Stimulated activated CD8-positive, alpha-beta memory T cell treated with anti-CD3 and anti-CD28 coated beads, Interleukin-4, amount 100 ng/mL, for 1 hour (primary cell): ENCODE measurements at places on chromosomes 1 and 21.

DNA sequence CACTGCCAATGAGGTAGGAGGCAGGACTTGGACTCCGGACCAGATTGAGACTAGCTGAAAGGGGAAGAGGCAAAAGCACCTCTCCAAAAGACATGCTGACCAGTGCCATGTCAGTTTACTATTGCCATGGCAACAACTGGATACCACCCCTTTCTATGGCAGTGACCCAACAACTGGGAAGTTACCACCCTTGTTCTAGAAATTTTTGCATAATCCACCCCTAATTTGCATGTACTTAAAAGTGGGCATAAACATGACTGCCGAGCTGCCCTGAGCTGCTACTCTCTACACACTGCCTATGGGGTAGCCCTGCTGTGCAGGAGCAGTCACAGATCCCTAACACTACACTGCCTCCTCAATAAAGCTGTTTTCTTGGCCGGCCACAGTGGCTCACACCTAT, 19.0 kb upstream of the SLC6A9 start:
- no peak for DNase-seq

DNA sequence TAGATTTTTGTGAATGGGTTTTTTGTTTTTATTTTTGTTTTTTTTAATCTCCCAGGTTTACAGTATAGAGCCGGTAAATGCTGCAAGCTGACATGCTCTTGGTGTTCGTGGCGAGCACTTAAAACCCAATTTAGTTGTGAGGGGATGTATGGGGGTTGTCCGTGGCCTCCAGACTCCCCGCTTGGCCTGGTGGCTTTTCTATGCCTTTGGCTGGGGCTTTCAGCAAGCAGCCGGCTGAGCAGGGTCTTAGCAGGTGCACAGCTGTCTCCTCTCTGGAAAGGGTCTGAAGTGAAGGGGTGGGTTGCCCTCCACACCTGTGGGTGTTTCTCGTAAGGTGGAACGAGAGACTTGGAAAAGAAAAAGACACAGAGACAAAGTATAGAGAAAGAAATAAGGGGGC, 31.0 kb upstream of the EFHD2 start:
- DNase-seq: no peak

DNA sequence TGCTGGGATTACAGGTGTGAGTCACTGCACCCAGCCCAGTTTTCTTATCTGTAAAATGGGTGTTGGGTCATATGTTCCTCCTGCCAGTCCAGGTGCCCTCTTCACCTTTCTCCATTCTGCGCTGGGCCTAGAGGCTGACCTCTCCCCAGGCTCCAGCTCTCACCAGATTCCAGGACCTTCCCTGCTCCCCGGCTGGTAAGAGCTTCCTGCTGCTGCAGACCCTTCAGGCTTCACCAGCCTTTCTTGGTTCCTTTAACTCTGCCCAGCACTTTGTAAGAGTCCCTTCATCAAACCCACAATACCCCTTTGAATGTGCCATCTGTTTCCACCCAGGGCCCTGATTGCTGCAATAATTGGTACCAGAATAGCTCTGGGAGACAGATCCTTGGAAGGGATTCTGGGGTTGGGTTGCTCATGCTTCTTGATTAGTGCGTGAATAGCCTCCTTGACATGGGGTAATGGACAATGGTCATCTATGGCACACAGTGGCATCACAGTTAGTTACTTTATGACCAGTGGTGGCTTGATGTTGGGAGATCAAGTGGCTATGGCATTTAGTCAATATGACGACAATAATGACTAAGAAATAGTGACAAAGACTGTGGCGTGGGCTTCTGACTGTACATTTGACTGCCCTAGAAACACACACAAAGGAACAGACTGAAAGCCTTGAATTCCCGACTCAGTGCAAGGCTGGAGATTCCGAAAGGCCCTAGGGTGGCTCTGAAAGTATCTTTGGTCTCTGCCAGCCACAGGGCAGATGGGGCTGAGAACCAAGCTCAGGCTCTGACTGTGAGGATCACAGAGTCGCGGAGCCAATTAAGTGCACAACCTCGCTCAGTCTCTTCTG, 67.3 kb downstream of the SLC9A1 start:
- DNase-seq: no peak

- no peak for DNase-seq
Measured at GRCh38 chr1:8089535-8090228, 63.6 kb upstream of the ERRFI1 start.

DNA sequence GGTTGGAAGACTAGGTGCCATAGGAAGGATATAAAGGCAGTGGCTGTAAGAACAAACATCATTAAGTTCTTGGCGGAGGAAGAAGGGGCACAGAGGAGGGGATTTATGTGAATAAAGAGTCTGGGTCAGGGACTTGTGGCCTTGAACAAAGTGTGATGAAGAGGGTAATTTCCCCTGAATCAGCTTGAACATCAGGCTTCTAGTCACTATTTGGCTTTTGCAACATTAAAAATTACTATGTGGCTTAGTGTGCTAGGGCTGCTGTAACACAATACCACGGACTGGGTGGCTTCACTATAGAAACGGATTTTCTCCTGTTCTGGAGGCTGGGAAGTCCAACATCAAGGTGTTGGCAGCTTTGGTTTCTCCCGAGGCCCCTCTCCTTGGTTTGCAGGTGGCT, 70.5 kb upstream of the CNIH3 start:
- DNase-seq: no peak

- DNase-seq: no peak
Measured at GRCh38 chr1:219791766-219792165, 136.6 kb downstream of the SLC30A10 start.

GRCh38 chr1:212396638-212397037, 18.0 kb downstream of the PACC1 start:
- no peak for DNase-seq

GRCh38 chr21:15872236-15872635, 142.5 kb downstream of the USP25 start:
- DNase-seq: no peak

- no peak for DNase-seq
Measured at GRCh38 chr1:101312147-101312546, 75.3 kb downstream of the S1PR1 start.

DNA sequence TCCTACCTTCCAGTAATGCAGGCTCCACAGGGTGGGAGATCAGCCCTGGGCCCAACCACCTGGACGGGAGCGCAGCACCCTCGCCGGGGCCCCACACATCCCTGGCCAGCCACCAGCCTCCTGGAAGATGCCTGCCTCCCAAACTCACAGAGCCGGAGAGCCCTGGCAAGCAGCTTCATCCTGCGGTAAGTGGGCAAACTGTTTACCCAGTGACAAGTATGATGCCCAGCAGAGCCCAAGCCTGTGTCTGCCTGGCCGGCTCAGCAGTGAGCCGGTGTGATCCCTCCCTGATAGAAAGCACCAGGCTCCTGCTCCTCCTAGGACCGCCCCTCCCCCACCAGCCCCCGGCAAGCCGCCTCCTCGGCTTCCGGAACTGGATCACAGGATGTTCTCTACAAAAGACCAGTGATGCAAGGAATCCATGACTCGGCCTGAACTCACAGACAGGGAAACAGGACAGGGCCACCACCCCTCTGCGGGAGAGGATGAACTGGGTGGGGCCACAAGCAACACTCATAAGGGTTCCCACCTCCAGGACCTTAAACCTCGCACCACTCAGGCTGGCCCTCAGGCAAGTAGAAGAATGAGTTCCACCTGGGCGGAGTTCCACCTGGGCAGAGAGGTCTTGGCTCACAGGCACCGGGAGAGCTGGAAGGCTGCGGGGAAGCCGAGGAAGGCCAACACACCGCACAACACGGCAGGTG, 7.9 kb downstream of the ACOT7 start:
- no peak for DNase-seq

- DNase-seq: no peak
Measured at GRCh38 chr1:88068407-88068960, 615.6 kb upstream of the PKN2 start.

- no peak for DNase-seq
Measured at GRCh38 chr1:118923319-118923718, 64.8 kb downstream of the TBX15 start.

- no peak for DNase-seq
Measured at GRCh38 chr1:227786673-227787512, 28.6 kb upstream of the PRSS38 start.

GRCh38 chr1:242178924-242179708, 180.2 kb upstream of the MAP1LC3C start:
- no peak for DNase-seq

- DNase-seq: no peak
Measured at GRCh38 chr1:30822006-30822405, 64.4 kb upstream of the LAPTM5 start.

DNA sequence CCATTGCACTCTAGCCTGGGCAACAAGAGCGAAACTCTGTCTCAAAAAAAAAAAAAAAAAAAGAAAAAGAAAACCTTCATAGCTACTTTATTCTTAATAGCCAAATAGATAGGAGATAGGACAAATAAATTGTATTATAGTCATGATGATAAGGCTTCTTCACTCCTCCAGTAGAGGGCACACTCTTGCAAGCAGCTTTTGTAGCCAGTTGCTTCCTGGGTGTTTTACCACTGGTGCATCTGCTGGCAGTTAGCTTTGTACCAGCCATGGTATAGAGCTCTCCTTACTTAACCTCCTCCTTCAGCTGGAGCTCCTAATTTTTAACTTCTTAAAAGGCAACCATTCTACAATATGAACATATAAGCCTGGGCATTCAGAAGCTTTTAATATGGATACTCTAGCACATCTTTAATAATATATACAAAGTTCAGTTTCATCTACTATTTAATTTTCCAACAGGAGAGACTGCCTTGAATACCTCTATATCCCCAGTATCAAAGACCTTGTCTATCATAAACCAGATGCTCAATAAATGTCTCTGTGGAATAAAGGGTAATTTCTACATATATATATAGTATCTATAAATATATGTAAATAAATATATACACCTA, 35.8 kb downstream of the EVI5 start:
- DNase-seq: no peak

GRCh38 chr1:155962599-155963211, 15.6 kb downstream of the ARHGEF2 start:
- DNase-seq: no peak

- DNase-seq: no peak
Measured at GRCh38 chr1:7960165-7960564, 1.3 kb upstream of the PARK7 start.

- no peak for DNase-seq
Measured at GRCh38 chr1:205499789-205500188, 4.7 kb upstream of the CDK18 start.

- DNase-seq: no peak
Measured at GRCh38 chr1:243510928-243511327, 255.1 kb downstream of the SDCCAG8 start.

DNA sequence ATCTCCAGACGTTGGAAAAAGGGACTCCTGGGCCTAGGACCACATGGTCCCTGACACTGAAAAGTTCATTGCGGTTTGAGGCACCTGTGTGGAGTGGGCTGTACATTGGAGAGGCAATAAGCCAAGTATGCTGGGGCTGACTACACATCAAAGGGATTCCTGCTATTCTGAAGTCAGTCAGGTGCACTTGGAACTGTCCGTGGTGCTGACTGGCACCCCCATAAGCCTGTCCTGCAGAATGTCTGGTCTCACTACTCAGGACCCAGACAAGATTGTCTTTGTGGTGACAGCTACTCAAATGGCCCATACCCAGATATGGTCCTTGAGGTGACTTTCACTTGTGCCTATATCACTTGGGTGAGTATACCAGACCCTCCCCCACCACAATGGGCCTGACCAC, 150.6 kb downstream of the RWDD3 start:
- DNase-seq: no peak

- DNase-seq: no peak
Measured at GRCh38 chr21:43361127-43361492, 65.8 kb downstream of the SIK1 start.

- DNase-seq: no peak
Measured at GRCh38 chr1:228811712-228812305, 76.5 kb downstream of the RHOU start.

GRCh38 chr1:195604287-195604686, 1004.0 kb downstream of the KCNT2 start:
- DNase-seq: no peak

GRCh38 chr1:209431402-209431801, 152.1 kb upstream of the CAMK1G start:
- DNase-seq: no peak

DNA sequence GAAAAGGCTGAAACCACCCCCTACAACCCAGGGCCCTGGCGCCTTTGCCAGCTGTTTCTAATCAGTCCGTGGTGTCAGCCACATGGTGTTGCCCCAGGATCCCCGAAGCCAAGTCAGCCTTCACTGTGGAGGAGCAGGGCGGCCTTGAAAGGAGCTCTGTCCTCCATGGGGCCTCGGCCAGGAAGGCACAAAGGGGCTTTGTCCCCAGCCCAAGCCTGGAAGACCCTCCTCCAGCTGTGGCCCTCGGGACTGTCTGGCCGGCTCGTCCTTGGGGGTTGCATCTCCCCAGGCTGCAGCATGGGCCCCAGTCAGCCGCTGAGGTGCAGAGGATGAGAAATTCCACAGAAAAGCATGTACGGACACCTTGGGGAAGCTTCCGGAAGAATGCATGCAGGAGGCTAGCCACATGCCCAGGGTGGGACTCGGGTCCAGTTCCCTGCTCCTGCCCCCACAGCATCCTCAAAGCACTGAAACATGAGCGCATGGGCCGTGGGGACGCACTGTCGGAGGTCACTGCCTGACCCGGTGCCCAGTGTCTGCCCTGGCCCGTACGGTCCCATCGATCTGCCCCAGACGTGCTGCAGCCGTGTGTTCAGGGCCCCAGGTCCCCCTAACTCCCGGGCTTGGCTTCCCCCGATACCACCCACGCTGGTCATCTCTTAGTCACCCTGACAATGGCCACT, 38.6 kb upstream of the POFUT2 start:
- DNase-seq: no peak

- peak; percentile 24 for DNase-seq
Measured at GRCh38 chr1:52368383-52369172, 2.6 kb upstream of the CC2D1B start.

DNA sequence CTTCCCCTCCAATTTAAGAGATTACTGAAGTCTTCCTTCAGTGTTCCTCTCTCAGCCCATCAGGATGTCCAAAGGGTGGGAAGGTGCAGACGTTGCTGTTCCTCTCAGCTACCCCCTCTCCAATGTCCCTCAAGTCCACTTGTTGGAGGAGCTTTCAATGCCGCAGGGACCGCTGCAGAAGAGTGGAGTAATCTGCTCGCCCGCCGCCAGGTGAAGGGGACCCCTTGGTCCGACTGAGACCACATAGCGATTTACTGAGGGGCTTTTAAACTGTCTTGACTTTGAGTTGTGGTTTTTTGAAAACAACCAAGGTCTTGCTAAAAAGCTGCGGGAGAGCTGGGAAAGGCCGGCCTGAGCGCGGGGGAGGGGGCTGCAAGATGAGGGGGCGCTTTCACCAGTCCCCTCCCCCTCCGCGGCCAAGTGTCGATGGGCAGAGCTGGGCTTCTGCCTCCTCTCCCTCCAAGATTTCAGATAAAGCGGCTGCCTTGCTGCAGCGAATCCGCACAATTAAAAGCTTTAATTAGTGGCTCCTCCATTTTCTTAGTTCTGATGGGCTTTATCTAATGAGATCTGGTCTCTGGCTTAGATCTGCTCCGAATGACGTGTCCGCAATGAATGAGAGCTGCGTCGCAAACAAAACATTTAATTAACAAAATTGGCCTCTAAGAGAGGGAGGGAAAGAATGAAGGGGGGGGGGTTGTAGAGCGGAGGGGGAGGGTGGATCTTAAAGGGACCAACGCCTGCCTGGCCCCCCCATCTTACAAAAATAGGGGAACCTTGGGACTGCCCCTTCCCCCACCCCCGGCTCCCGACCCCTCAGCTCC, 5.9 kb downstream of the LMO4 start:
- DNase-seq: no peak

GRCh38 chr1:34361781-34362357, 185.2 kb downstream of the C1orf94 start:
- DNase-seq: no peak
